C1 segment of cervical spinal cord (tissue), 14 donors: ENCODE measurements at places on chromosomes 1 and 21.

DNA sequence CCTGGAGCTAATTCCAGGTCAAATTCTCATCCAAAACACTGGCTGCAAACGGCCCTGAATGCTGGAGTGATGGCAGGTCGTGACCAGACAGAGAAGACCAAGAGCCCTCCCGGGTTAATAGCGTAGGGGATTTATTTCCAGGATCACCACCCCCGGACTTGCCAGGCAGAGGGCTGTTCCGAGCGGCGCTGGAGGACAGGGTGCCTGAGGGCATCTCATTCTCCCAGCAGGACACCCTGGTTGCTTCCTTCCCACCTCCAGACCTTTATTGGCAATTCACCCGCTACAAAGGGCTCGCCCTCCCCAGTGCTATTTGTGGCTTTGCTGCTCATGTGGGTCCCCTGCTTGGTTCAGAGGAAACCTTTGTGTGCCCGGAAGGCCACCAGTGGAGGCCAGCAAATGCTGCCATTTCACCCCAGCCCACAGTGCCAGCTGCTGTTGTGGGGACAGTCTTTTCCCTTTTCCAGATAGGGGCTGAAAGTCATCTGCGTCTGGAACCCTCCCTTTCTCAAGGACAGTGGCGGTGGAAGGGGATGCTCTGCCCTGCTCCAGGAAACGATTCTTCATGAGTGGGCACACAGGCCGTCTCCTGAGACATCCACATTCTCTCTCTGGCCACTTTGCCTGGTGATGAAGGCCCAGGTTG is 19.0 kb upstream of the C1orf174 start:
- DNase-seq: no peak

DNA sequence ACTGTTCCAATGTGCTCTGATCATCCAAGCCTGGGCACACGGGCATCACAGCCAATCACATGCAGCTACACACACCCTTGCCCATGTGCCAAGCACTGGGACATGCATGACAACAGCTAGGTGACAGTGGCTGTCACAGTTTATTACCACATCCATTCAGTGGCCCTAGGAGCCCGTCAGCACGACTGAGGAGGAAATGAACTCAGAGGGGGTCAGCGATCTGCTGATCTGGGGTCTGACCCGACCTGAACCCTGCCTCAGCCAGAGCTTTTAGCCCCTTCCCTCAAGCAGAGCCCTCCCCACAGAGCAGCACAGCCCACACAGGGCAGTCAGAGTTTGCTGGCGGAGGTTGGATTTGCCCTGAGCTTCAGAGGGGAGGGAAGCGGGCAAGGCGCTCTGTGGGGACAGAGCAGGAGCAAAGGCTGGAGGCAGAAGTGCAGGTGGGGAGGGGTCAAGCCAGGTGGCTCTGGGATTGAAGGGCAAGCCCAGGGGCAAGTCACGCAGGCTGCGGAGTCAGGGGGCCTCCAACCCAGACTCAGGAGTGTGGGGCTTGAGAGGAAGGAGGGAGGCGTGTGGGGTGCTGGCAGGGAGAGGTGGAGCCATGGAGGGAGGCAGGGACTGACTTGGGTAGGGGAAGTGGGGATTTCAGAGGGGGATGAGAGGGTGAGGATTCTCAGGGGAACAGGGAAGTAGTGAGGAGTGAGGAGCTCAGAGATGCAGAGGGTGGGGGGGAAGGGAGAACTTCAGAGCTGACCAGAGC is 10.4 kb downstream of the SH3BGRL3 start:
- DNase-seq: no peak

DNA sequence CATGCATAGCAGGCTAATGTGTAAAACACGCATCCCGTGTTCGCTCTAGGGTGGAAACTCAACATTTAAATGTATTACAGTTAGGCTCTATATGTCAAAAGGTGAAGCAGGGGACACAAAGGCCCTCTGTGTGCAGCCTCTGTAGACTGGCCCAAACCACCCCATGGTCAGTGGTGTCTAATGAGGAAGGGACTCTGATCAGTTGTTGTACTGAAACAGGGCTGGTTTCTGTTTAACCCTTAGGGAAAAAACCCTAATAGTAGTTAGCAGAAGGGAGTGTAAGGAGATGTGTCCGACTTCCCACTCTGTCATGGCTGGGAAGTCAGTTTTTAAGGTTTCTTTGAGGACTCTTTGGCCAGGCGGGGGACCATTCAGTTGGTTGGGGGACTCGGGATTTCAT is 21.5 kb upstream of the CD2 start:
- no peak for DNase-seq

DNA sequence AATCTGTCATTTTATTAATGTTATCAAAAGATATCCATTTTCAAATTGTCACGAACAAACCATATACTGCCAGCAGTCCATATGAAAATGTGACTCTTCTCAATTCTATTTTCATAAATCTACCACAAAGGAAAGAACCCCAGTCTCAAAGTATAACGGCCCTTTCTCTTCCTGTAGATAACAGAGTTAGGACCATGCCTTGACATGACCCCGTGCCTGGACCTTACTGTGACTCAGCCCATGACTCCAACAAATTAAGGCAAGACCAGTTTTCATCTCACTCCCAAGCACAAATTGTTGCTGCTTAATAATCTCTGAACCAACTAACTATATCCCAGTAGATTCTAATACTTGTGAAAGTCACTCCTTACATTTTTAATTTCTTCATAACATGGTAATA is 124.4 kb upstream of the NFIA start:
- DNase-seq: no peak

- DNase-seq: peak; percentile 39
Measured at GRCh38 chr1:18108299-18109057, 880 bp downstream of the IGSF21 start.
